ENCODE measurements at places on chromosomes 2 and 18. TPM values are rescaled to one million over a fixed set of nuclear protein-coding genes. Genes with fewer than 3 reads are reported as not detected.

- no peaks in the 10 kb centered on the region for H3K36me3 ChIP-seq
- no peak overlapping the region for H3K4me3 ChIP-seq
- H3K27ac ChIP-seq = no peak overlapping the region
- no peaks in the 10 kb centered on the region for H3K27me3 ChIP-seq
- DNase-seq = no peak
Observed at GRCh38 chr2:31765078-31765945, 184.6 kb upstream of the SRD5A2 start.

- no peak overlapping the region for H3K4me3 ChIP-seq
- no peaks in the 10 kb centered on the region for H3K4me1 ChIP-seq
- no peaks in the 10 kb centered on the region for H3K36me3 ChIP-seq
Observed at GRCh38 chr2:33496150-33496549, 19.7 kb downstream of the RASGRP3 start.

DNA sequence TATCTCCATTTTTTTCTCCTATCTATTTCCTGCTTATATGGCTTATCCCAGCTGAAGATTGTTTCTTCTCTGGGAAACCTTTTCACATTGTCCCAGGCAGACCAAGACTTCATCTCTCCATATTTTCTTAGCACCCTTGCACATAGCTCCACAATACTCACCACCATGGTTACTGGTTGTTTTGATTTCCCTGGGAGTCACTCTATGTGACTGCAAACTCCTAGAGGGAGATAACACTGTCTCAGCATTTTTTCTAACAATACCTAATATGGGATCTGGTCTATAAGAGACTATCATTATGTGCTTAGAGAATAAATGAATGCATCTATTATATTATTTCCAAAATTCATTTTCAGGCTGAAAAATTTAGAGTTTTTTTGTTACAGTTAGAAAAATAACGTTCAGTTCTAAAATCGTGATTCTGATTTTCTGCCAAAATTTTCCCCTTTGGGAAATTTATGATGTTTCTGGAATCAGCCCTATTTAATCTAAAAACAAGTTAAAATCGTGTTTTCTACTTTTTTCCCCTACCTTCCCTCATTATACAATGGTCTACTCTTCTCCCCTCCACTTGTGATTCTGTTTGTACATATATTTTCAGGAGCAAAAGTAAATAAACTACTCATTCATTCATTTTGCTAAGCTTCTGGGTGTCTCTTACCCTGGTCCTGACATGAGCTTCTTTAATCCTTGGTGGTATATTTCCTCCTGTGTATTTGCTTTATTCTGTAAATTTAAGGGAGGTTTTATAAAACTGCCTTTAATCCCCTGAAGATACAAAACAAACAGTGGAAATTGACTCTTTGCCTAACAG, 95.4 kb downstream of the HNMT start:
- H3K36me3 ChIP-seq = no peaks in the 10 kb centered on the region
- no peak overlapping the region for H3K4me3 ChIP-seq
- H3K4me1 ChIP-seq = no peaks in the 10 kb centered on the region
- DNase-seq = no peak
- no peaks in the 10 kb centered on the region for H3K27me3 ChIP-seq
- no peak overlapping the region for H3K27ac ChIP-seq

The SGPP2 gene
- 0.05 TPM for polyA plus RNA-seq

The C18orf32 gene
- 51.8 TPM for polyA plus RNA-seq

- no peaks in the 10 kb centered on the region for H3K27me3 ChIP-seq
- no peaks in the 10 kb centered on the region for H3K4me1 ChIP-seq
- no peaks in the 10 kb centered on the region for H3K36me3 ChIP-seq
- DNase-seq = no peak
Observed at GRCh38 chr2:119112230-119112629, 46.3 kb downstream of the C1QL2 start.

The CCDC74B gene
- polyA plus RNA-seq = not detected

DNA sequence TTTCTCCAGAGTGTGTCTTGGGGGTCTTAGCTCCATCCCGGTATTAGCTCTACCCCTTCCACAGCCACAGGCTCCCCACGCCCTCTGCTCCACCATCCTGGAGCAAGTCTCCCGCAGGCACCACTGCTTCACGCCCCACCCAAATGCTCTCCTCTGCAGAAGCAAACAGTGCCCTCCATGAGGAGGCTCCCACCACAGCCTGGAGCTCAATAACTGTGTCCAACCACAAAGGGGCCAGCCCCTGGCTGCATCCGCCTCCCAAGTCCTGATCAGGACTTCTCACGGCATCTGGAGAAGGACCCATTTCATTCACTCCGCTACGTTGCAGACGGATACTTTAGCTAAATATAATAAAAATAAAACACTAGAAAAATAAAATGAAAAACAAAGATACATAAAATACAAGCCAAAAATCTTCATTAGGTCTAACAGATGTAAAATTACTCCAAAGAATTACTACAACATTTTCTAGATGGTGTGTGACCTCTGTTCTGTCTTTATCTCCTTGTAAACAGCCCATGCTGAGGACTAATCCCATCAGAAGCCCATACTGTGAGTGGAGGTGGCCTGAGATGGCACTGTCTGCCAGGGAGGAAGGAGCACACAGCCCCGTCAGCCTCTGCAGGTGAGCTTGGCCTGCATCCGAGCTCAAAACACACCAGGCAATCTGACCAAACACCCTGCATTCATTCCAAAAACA, 210.8 kb upstream of the RAB6C start:
- no peaks in the 10 kb centered on the region for H3K4me1 ChIP-seq
- H3K27me3 ChIP-seq = no peaks in the 10 kb centered on the region
- no peak overlapping the region for H3K4me3 ChIP-seq
- H3K36me3 ChIP-seq = no peaks in the 10 kb centered on the region
- DNase-seq = no peak

The CNDP1 gene
- polyA plus RNA-seq = 0.12 TPM

GRCh38 chr18:8455661-8456614, 153.3 kb upstream of the RAB12 start:
- DNase-seq = no peak
- H3K27ac ChIP-seq = no peak overlapping the region
- no peaks in the 10 kb centered on the region for H3K36me3 ChIP-seq
- H3K4me3 ChIP-seq = no peak overlapping the region
- no peaks in the 10 kb centered on the region for H3K4me1 ChIP-seq
- no peaks in the 10 kb centered on the region for H3K27me3 ChIP-seq

- H3K4me3 ChIP-seq = no peak overlapping the region
- H3K36me3 ChIP-seq = no peaks in the 10 kb centered on the region
- H3K4me1 ChIP-seq = peaks cover 3% of the 10 kb centered on the region
Observed at GRCh38 chr2:96875498-96876268, 5.8 kb upstream of the SEMA4C start.

The RUFY4 gene
- not detected for polyA plus RNA-seq
